Fibroblast of the aortic adventitia (primary cell): ENCODE measurements at places on chromosomes 4 and X.

GRCh38 chr4:167897116-167897515, 195.2 kb upstream of the ANXA10 start:
- DNase-seq: peak; percentile 84

DNA sequence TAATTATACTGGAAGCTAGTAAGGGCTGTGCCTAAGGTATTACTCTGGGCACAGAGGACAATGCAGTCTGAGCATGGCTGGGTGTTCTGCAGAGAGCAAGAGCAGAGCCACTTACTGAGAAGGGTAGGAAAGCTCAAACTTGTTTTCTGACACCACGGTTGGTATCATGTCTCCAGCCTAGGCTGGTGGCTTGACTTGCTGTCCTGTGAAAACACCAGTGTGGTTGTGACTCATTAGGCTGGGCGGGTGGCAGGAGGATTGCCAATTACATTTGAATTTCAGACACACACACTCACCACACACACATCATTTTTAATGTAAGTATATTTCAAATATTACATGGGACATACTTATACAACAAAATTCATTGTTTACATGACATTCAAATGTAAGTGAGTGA, 19.7 kb upstream of the MTM1 start:
- DNase-seq: peak; percentile 22

- DNase-seq: peak; percentile 64
Observed at GRCh38 chrX:24838629-24839028, 144.9 kb downstream of the POLA1 start.

- no peak for DNase-seq
Observed at GRCh38 chrX:154481195-154481594, 2.1 kb upstream of the LAGE3 start.

GRCh38 chr4:147633643-147634042, 16.4 kb downstream of the TMEM184C start:
- DNase-seq: no peak

GRCh38 chr4:87838890-87839591, 6.3 kb downstream of the MEPE start:
- peak; percentile 61 for DNase-seq

- DNase-seq: peak; percentile 86
Observed at GRCh38 chrX:40996886-40997530, 88.2 kb upstream of the USP9X start.

DNA sequence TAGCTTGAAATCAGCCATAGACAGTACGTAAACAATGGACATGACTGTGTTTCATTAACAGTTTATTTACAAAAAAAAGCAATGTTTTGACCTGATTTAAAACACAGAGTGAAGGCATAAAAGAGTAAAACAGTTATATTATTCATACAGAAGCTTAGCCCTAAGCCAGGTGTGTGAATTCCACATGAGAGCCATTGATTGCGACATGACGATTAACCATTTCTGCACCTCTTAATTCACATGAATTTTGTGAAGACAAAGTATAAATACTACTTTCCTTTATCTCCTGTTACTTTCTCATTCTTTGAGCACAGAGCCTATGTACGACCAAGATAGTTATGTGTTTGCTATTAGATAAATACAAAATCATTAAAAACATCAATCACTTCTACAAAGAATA, 55.0 kb upstream of the MAGEB18 start:
- no peak for DNase-seq

DNA sequence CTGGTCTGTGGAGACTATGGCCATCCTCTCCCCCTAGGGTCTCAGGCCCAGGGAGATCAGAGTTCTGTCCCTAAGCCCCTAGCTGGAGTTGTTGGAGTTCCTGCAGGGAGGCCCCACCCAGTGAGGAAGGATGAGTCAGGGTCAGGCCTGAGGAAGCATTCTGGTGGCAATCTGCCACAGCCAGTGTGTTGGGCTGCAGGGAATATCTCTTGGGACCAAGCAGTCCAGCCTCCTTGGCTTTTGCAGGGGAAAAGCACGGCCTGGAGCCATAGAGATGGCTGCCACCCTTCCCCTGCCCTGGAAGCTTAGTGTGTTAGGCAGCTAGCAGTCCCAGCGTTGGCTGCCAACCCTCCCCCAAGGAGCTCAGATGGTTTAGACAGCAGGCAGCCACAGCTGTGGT, 202.4 kb downstream of the RTL9 start:
- peak; percentile 73 for DNase-seq

DNA sequence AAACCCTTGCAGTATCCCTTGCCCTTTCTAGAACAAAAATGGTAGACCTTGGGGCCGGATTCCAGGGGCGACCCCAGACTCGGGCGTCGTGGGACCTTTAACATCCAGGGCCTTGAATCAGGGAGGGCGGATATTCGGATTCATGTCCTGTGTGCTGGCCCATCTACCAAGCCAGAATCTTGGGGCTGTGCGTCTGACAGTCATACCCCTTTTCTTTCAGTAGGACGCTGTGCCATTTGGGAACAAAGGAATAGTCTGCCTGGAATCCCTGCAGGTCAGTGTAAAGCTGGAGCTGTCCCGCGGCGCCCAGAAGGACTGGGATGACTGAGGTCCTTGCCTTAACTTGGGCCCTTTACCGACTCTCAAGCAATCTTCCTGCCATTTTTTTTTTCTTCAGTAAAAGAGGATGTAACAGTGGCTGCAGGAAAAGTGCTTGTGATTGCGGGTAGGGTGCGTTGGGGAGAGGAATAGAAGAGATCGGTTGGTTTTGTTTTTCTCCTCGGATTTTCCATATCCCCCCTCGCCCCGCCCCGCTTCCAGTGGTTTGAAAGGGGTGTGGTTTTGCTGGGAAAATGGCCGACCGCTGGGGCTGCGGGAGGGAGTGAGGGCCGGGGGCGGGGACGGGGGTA, 518 bp downstream of the ARMCX1 start:
- peak; percentile 45 for DNase-seq

GRCh38 chr4:78971326-78971725, 32.1 kb upstream of the PAQR3 start:
- no peak for DNase-seq

DNA sequence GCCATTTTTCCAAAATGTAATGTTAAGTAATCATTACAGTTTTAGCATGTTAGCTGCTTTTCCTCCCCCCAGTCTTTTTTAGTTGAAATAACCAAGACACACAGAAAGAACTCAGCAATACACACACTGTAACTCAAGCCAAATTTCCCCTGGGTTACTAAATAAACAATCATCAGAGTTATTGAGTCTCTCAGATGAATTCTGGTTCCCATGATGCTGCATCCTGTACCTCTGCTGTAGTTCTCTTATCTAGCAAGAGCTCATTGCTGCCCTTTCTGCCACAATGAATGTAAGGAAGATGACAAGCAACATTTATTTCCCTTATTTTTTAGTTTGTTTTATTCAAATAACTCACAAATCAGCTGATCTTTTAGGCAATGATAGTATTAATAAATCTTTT, 185.1 kb downstream of the ARHGAP6 start:
- no peak for DNase-seq

- peak; percentile 23 for DNase-seq
Observed at GRCh38 chr4:111070390-111070789, 447.5 kb upstream of the PITX2 start.

GRCh38 chr4:147370473-147370872, 110.4 kb upstream of the EDNRA start:
- DNase-seq: peak; percentile 53

DNA sequence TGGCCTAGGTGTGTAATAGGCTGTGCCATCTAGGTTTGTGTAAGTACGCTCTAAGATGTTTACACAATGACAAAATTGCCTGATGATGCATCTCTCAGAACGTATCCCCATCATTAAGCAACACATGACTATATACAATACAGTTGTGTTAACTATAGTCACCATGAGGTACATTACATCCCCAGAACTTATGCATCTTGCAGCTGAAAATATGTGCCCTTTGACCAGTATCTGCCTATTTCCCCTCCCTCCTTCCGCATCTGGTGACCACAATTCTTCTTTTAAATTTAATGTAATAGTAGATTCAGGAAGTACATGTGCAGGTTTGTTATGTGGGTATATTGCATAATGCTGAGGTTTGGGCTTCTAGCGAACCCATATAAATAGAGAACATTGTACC, 239.8 kb upstream of the IL1RAPL1 start:
- no peak for DNase-seq

GRCh38 chrX:115690511-115691216, 129.7 kb downstream of the PLS3 start:
- DNase-seq: peak; percentile 92

DNA sequence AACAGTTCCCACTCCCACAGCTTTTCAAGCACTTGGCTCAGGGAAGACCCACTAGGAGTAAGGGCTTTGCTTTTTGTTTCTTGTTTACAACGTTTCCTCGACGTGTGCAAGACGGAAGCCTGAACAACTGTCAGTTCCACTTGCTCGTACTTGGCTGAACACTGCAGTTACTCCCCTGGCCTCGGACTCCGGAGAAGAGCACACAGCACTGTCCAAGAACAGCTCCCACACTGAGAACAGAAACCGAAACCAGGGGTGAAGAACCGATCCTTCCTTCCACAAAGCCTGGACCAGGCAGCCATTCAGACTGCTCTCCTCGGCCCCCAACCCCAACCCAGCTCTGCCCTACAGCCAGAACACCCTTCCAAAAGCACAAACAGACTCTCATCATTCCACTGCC, 25.5 kb downstream of the IRF2 start:
- DNase-seq: peak; percentile 72

DNA sequence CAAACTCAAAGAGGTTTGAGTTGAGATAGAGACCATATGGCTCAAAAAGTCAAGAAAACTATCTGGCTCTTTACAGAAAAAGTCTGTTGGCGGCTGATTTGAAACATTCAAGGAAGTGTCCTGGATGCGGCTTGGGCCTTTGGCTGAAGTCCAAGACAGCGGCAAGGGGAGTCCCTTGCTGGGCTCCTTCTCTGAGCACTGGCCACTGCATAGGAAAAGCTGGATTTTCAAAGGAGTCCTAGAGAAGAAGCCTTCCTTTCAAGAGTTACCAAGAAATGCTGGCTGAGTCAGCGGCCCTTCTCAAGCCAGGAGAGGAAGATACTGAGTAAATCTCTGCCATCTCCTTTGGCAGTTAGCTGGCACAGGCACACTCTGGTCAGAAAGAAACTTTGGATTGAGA, 12.1 kb downstream of the APLN start:
- peak; percentile 61 for DNase-seq

- DNase-seq: peak; percentile 96
Observed at GRCh38 chrX:29662759-29663503, 552.4 kb upstream of the MAGEB2 start.

DNA sequence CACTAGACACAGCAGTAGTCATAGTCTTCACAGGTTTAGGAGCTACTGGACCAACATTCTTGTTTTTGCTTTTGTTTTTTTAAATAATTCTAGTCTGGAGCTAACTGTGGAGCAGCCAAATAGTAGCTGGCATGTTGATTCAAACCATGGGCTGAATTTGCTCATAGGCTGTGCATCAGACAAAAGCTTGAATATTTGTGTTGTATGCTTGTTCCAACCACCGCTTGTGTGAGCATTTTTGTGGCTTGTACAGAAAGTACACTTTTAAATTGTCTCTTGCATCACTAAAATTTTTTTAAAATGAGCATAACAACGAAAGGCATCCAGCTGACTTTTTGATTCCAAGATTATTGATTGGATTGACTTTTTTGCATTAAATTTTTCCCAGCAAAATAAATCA, 39.6 kb downstream of the CCNI start:
- peak; percentile 95 for DNase-seq

GRCh38 chr4:182538031-182538430, 294.8 kb downstream of the TENM3 start:
- DNase-seq: no peak

DNA sequence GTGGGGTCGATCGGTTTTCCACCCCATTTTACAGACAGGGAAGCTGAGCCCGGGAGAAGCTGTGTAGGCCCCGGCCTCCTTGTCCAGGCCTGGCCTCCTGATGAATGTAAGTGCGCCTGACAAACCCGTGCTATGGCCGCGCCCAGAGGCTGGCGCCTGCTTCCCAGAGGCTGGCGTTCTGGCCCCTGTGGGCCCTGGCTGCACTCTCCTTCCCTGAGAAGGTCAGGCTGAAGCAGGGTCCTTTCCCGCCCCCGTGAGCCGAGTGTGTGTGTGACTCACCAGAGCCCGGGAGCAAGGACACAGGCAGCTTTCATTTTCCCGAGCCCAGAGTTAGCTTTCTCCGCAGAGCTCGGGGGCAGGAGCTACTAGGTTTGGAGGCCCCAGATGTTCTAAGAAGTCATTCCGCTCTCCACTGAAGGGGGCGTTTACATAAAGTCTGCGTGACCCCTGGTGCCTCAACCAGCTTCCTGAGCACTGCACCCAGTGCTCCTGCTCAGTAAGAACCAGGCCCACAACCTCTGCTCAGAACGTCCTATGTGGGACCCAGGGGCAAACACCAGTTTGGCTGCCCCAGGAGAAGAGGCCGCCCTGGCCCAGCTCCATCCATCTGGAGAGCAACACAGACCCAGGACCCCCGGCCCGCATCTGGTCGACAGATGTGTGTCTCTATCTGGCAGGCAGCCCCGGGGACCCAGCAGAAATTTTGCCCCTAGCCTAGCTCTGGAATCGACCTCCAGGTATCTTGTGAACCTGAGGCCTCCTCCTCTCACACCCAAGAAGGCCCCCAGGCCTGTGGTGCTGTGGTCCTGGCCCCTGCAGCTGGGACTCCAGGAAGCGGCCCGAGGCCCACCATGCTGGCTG, 13.6 kb downstream of the UVSSA start:
- no peak for DNase-seq

- DNase-seq: no peak
Observed at GRCh38 chr4:1271686-1272085, 18.0 kb upstream of the MAEA start.

GRCh38 chr4:6415031-6415705, 57.2 kb downstream of the PPP2R2C start:
- DNase-seq: no peak

DNA sequence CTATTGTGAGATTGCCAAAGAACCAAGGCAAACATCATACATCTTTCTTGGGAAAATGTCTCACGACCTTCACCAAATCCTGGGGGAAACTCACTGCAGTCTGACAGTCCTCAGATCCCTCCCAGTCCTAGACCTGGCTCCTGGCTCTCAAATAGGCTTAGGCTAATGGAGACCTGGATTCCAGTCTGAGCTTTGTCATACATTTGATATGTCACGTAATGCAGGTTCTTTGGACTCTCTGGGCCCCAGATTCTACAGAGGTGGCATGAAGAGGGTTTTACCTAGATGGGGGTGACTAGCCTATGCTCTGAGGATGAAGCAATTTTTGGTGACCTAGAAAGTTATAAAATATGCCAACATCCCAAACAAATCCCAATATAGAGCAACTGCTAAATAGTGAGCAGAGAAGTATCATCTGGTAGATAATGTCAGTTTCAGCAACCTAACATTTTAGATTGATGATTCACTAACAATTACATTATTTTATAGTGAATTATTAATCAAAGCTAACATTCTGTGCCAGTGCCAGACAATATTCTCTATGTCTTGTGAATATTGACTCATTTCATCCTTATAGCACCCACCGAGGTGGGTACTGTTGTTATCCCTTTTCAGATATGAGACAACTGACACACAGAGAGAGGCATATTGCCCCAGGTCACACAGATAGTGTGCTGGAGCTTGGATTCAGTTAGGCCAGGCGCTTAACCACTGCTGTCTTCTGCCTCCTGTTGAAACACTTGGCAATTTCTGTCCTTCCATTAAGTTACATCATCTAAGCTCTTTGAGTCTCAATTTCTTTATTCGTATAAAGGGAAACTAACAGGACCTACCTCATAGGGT, 195.4 kb upstream of the MAMLD1 start:
- no peak for DNase-seq
